NCI-H1417 (cell line): ENCODE measurements at places on chromosomes 3 and 15.

GRCh38 chr3:184567946-184568559 lies 6.5 kb downstream of the EPHB3 start:
- no peak for DNase-seq

GRCh38 chr3:160127308-160127707 lies 97.9 kb upstream of the C3orf80 start:
- DNase-seq = no peak

DNA sequence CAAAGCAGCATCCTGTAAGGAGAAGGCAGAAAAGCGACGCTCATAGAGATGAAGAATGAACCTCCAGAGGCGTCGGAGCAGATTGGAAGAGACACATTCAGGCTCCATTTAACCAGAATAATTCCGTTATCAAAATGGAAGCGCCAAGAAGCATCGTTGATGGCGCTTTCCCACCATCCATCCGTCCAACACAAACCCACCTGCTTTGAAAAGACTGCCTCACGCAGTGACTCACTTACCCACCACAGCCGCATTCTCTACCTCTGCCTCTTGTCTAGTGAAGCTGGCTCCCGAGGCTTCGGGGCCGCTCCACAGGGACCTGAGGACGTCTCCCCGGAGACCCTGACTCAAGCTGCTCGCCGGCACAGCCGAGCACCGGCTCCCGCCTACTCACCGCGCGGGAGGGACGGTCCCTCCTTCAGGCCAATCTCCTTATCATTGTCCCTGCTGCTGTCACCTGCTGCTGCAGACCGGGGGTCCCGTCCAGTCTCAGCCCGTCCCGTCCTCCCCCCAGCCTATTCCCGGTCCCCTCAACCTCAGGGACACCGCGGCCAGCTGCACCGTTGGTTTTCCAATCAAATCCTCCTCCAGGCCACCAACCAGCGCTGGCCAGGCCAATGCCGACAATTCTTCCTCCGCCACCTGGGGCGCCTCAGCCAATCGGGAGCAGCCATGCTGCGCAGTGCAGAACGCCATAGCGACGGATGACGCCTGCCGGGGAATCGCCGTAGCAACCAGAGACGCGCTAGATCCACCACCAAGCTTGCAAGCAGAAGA lies at the start of gene NEK10:
Gene NEK10, minus strand, starts transcription at position 553 of the 777 bp plus-strand sequence. CDS start 16,501 bp downstream, outside the sequence.
- peak; percentile 80 for DNase-seq

GRCh38 chr3:177109688-177110330 lies 87.5 kb downstream of the TBL1XR1 start:
- DNase-seq = no peak

GRCh38 chr15:20348900-20349773 lies 192.5 kb downstream of the GOLGA6L6 start:
- DNase-seq = no peak

GRCh38 chr3:28923994-28924393 lies 356.9 kb upstream of the RBMS3 start:
- no peak for DNase-seq

DNA sequence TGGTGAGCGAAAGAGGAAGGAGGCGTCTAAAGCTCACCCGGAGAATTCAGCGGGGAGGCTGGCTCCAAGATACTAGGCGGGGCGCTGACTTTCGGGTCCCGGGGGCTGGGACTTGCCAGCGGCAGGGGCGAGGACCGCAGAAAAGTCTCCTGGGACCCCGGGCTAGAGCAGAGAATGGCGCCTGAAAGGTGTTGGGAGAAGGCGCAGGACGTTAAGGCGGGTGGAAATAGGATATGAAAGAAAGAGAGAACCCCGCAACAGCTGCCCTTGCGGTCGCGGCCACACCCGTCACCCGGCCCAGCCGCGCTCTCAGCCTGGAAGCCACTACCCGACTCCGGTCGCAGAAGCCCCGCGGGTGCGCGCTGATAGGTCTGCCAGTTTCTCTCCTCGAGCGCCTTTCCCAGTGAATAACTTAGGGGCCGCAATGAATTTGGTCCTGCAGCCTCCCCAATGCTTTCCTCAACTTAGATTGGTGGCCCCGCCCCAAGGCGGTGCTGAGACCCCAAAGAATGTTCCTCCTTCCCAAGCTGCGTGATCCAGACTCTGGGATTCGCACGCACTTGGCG lies 604 bp downstream of the LTK start:
- DNase-seq = no peak

GRCh38 chr3:188179006-188179966 lies 25.3 kb downstream of the LPP start:
- DNase-seq = peak; percentile 28

- DNase-seq = no peak
Observed at GRCh38 chr3:149620291-149621020, 37.4 kb downstream of the WWTR1 start.

GRCh38 chr3:178672275-178672674 lies 136.0 kb downstream of the KCNMB2 start:
- no peak for DNase-seq

DNA sequence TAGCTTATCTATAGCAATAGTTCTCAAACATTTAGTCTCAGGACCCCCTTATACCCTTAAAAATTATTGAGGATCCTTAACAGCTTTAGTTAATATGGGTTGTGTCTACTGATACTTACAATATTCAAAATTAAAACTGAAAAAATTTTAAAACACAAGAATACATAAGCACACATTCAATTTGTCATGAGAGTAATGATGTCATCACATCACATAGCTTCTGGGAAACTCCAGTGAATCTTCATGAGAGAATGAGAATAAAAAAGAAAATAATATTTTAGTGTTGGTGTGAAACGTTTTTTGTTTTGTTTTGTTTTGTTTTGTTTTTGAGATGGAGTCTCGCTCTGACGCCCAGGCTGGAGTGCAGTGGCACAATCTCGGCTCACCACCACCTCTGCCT lies 25.2 kb upstream of the ACP3 start:
- no peak for DNase-seq

- no peak for DNase-seq
Observed at GRCh38 chr15:50117431-50118027, 1.5 kb downstream of the ATP8B4 start.

DNA sequence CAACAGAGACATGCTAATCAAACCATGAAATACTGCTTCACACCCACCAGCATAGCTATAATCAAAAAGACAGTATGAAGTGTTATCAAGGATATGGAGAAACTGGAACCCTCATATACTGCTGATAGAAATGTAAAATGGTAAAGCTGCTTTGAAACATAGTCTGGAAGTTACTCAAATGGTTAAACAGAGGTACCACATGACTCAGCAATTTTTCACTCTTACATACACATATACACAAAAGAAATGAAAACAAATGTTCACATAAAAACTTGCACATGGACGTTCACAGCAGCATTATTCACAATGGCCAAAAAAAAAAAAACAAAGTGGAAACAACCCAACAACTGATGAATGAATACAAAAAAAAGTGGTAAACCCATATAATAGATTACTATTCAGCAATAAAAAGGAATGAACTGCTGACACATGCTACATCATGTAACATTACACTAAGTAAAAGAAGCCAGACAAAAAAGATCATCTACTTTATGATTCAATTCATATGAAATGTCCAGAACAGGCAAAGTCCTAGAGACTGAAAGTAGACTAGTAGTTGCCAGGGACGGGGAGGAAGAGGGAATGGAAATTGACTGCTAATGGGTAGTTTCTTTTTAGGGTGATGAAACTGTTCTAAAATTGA lies 23.2 kb downstream of the ZNF148 start:
- DNase-seq = no peak

DNA sequence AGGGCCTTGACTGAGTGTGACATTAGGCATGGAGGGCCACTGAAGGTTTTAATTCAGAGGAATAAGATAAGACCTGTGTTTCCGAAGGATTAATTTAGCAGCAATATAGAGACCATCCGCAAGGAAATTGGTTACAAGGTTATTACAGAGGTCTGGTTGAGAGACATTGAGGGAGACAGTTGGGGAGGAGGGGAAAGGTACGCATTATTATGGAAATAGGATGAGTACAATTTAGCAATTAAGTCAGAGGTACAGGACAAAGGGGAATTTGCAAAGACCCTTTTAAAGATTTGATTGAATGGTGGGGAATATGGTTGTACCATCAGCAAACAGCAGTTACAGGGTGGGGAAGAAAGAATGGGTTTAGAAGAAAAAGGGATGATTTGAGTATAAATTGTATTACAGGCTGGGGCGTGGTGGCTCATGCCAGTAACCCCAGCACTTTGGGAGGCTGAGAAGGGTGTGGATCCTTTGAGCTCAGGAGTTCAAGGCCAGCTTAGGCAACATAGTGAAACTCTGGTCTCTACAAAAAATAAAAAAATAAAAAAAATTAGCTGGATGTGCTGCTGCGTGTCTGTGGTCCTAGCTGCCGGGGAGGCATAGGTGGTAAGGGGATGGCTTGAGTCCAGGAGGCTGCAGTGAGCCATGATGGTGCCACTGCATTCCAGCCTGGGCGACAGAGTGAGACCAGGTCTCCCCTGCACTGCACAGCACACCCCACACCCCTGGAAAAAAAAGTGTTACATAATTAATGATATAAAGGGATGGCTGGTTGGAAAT lies 11.3 kb downstream of the ARL8B start:
- no peak for DNase-seq

GRCh38 chr15:50390554-50391264 lies 33.5 kb upstream of the USP8 start:
- DNase-seq = no peak

- DNase-seq = no peak
Observed at GRCh38 chr3:155192957-155193746, 100.3 kb downstream of the STRIT1 start.

GRCh38 chr15:91469632-91470567 lies 369.8 kb downstream of the SV2B start:
- DNase-seq = no peak

DNA sequence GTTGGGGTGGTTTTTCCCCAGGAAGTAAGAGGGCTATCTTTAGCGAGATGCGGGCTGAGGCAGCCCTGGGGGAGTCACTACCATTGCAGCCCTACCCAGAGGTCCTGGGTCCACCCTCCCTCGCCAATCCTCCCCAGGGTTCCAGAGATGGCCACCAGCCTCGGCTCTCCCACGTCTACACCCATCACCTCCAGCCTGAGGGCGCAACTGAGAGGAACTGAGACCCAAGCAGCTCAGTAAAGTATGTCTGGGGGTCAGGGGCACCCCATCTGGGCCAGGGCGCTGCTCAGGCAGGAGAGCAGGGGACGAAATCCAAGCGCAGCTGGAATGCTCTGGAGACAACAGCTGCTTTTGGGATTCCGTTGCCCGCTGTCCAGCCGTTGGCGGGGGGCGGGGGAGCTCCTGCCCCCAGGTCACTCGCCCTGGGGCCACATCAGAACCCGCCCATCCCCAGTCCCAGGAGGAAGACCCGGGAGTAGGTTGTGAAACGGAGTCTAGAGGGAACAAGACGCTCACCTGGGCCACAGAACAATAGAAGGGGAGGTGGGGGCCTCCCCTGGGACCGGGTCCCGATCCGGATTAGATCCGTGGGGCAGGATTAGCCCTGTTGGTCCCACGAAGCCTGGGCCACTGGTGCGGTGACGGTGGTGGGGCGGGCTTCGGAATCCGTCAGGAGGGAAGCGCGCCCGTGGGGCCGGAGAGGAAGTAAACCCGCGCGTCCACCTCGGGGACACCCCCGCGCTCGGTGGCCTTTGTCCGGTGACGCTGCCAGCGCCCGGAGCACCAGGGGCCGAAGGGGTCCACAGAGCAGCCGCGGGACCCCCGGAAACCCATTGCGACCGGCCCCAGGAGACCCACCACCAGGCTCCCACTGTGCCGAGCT lies 1.4 kb upstream of the NDUFAF3 start:
- DNase-seq = peak; percentile 23

DNA sequence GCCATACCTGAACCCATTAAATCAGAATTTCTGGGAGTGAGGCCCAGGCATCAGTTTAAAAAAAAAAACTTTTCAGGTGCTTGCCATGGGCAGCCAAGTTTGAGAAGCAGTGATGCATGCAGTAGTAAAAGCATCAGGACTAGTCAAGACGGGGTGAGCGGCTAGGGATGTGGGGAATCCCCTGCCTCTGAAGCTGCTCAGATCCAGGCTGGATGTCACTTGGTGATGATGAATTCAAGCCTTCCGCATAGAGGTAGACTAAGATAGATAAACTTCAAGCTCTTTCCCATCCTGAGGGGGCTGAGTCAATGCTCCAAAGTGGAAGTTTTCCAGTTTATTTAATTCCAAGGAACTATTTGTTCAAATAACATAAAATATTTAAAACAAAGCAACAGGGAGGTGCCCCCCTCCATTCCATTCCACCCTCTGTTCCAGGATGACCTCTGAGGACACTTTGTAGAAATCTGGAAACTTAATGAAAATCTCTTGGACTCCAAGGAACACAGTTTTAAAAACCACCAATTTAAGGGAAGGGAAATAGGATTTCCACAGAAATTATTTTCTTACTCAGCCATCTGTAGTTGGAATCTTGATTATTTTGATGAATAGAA lies 100.4 kb upstream of the NR2E3 start:
- no peak for DNase-seq

DNA sequence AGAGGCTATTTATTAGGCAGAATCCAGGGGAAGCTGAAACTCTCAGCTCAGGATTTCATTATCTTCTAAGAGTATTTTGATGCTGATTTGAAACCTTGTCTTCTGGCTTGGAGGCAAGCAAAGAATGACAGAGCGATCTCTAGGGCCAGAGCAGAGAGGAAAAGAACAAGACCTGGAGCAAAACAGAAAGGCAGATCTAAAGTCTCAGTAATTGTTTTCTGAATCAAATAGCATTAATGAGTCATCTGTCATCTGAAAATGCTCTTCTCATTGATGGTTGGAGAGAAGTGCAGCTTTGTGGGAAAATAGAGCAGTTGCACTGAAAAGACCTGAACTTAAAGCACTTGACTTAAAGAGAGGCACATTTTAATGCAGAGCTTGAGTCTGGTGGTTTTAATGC lies 385.9 kb downstream of the RAP2B start:
- DNase-seq = peak; percentile 36

GRCh38 chr3:11346416-11346815 lies 74.2 kb downstream of the ATG7 start:
- DNase-seq = no peak

DNA sequence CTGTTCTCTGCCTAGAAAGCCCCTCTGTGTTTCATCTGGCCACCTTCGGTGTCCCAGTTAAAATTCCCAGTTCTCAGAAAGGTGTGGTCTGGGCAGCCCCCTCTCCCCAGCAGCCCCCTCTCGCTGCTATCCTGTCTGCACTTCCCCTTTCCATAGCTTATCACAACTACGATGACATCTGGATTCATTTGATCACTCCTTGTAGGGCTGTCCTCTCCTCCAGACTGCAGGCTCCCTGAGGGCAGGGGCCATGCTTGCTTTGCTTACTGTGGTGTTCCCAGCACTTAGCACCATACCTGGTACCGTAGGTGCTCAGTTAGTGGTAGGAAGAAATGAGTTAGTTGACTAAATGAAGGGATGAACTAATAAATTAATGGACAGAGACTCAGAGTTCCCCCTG lies 26.3 kb upstream of the GOLGA6C start:
- no peak for DNase-seq

- no peak for DNase-seq
Observed at GRCh38 chr3:178096955-178097354, 439.3 kb upstream of the KCNMB2 start.

DNA sequence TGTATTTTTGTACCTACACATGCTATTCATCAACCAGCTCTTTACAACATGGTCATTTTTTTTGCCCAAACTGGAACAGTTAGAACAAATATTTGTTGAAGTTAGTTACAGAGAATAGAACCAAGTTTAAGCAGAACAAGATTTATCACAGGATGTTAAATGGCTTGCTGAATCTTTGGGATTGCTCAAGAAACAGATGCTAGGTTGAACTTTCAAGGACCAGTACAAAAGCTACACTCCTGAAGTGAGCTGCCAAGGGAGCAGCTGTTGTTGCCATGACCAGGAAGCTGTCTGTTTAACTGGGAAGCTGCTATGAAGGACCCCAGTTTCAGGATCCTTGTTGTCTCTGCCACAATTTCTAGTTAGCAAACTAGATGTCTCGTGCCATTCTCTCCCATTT lies 53.7 kb downstream of the ZIC1 start:
- DNase-seq = no peak
